ENCODE measurements at places on chromosomes 5 and 9.

DNA sequence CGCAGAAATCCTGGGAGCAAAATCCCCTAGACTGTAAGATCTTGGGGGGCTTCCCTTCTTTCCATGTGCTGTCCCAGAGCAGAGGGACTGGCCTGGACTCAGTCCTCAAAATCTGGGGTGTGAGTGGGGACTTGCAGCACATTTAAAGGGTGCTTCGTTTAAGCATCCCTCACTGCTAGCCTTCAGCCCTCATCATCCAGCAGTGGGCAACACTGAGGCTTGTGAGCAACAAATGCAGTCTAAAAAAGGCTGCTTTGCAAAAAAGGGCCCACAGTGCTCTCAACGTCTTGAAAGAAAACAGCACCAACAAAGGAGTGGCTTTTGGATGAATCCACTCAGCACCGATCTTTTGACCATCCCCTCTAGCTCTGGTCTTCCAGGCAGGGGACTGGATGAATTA is 128.3 kb upstream of the TBC1D2 start:
- DNase-seq = no peak

DNA sequence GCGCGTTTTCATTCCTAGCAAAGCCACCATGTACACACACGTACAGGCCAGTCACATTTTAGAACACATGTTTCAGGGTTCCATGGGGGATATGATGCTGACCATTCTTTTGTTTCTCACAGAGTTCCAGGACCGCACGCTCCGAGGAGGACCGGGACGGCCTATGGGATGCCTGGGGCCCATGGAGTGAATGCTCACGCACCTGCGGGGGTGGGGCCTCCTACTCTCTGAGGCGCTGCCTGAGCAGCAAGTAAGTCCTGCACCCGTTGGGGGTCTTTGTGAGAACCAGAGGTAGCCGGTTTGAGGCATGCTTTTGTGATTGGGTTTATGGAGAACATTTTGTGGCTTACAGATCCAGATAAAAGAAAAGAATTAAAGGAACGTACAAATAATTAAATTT is 30.8 kb downstream of the ADAMTSL1 start:
- DNase-seq = no peak

- DNase-seq = no peak
These were observed 1.5 kb downstream of the UAP1L1 start for GRCh38 chr9:137078701-137079400.

DNA sequence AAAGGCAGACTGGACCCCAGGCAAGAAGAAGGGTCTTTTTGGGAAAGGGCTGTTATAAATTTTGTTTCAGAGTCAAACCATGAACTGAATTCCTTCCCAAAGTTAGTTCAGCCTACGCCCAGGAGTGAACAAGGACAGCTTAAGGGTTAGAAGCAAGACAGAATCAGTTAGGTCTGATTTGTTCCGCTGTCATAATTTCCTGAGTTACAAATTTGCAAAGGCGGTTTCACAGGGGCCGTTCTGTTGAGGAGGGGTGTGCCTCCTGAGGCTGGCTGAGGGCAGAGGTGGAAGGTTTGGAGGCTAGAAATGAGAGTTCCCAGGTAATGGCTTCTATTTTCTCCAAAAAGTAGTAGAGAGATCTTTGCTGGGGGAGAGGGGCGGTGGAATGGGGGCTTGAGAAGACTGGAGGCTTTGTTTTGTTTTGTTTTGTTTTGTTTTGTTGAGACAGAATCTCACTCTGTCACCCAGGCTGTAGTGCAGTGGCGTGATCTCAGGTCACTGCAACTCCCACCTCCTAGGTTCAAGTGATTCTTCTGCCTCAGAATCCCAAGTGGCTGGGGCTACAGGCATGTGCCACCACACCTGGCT is 4.1 kb upstream of the CERCAM start:
- no peak for DNase-seq

DNA sequence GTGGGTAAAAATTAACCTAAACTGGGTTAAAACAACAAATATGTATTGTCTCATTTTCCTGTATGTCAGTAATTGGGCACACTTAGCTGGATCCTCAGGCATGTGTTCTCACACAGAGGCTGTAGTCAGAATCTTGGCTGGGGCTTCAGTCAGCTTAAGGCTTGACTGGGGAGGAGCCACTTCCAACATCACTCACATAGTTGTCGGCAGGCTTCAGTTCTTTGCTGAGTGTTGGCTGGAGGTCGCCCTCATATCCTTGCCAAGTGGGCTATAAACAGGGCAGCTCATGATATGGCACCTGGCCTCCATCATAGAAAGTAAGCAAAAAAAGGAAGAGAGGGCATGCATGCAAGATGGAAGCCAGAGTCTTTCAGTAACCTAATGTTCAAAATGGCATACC is 173.0 kb downstream of the GIN1 start:
- no peak for DNase-seq

GRCh38 chr9:2727966-2728613 is 10.8 kb downstream of the KCNV2 start:
- no peak for DNase-seq

GRCh38 chr9:104177003-104177611 is 83.0 kb downstream of the SMC2 start:
- DNase-seq = no peak

DNA sequence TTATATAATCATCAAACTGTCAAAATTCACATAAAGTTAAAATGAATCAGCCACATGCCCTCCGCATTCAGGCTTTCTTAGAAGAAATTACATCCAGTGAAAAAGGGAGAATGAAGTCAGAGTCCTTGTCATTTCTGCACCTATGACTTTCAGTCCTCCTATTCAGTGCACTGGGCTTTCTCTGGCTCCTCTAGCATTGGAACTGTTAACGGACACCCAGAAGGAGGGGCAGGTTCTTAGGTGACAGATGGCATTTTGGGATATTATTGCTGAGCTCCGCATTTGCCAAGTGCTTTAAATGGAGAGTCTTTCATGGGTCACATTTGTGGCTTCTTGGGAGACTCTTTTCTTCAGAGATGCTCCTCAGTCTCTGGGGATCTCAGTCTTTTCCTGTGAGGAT is 40.0 kb downstream of the ADAMTS19 start:
- DNase-seq = no peak

DNA sequence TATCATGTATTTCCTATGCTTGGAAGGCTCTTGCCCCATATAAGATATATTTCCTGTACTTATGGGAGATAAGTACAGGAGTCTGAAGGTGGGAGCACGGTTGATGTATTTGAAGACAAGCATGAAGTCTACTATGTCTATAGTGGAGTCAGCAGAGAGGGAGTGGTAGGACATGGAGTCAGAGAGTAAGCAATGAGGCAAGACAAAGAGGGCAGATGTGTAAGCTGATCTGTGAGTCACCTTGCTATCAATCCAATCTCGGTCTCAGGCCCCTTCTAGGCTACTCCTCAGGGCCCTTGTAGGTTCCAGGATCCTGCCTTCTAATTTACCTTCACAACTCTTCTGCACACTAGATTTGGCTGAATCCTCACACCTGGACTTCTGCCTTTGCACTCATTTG is 105.5 kb downstream of the MACIR start:
- DNase-seq = no peak

- DNase-seq = no peak
These were observed 570.4 kb upstream of the ST8SIA4 start for GRCh38 chr5:101473483-101473882.

All from CD4-positive, alpha-beta T cell treated with Interleukin-6 at 100 ng/mL for 8 hours (primary cell).